ENCODE measurements at places on chromosomes 11 and 22.

- DNase-seq = no peak
Observed at GRCh38 chr11:87491381-87491780, 453.6 kb downstream of the TMEM135 start.

DNA sequence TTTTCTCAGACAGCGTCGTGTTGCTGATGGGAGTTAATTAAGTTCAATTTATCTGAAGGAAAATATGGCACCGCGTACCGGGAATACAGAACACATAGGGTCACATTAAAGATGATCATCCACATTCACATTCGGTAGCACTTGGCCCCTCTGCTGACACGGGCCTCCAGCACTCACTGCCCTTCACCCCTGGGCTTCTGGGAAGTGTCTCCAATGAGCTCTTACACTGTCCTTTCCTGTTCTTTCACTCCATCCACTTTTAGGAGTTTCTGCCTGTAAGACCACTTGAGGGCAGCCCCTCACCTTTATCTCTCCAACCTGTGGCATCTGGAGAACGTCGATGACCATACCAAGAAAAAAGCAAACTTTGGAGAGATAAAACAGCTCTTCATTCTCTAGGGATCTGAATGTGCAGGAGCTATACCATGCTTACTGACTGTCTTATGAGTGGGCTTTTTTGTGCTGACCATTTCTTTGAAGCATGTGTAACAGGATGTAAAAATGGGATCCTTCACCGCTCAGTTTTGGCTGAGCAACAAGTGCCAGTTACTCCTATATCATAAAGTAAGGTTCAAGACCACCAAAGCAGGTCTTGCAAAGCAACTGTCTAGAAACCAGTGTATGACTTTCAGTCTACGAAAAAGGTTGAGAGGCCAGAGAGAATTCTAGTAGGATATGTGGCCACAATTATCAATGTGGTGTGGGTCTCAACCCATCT, 1.1 kb upstream of the SERGEF start:
- peak; percentile 61 for DNase-seq

DNA sequence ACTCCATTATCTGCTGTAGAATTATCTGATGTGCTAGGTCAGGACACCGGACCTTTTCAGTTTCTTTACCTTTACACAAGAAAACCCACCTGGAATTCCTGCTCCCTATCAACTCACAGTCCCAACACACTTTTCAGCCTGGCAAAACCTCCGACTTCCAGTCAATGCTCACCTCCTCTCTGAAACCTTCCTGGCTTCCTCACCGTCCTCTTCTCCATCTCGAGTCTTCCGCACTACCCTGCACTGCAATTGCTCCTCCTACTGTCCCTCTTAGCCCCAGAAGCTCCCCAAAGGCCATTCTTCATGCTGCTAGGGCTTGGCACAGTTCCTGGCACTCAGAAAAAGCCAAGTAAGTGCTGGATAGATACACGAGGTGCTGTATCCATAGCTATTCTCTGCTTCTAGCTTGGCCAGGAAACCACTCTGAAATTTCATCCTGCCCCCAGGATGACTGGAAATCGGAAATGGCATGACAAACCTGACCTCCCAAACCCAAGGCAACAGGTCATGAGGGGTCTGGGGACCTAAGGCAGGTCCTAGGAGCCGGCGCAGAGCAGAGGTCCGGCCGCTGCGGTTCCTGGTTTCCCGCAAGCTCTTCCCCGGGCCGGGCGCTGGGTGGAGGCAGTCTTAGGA, 702 bp downstream of the SYN3 start:
- no peak for DNase-seq

DNA sequence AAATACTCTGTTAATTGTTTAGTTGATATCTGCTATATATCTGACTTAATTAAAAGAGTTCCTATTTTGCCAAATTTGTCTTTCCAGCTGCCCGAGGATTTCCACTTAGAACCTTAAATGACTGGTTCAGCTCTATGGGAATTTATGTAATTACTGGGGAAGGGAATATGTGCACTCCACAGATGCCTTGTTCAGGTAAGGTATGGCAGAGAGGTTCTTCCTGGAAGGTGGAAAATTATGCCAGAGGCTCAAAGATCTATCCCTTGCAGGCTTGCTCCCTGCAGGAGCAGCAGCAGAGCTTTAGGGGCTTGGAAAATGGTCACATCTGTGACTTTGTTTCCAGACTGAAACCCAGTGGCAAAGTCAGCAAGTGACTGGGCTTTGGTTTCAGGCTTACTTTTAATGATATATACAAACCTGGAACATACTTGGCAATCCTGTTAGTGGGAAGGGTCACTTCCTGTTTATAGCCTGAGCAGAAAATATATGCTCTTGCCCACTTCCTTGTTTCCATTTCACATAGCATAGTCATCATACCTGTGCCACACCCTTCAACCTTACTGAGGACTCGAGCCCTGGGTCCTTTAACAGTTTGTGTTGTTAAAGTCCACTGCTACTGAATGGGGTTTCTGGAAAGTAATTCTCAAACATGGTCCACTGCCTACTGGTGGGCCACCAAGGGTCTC, 23.7 kb downstream of the WBP2NL start:
- no peak for DNase-seq

DNA sequence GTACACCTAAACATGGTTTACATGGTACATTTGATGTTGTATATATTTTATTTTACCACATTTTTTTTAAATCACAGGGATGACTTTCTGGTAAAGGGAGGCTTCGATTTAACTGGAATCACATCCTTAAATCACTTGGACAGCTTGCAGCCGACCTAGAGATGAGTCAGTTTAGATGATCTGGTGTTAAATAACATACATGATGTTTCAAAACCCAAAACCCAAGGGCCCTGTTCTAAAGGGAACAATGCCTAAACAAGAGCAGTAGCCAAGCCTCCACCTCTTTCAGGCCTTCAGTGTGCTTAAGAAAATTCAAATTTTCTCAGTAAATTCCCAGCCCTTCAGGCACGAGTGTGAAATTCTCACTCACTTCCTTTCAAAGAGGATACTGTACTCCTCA, 108.8 kb downstream of the WT1 start:
- no peak for DNase-seq

DNA sequence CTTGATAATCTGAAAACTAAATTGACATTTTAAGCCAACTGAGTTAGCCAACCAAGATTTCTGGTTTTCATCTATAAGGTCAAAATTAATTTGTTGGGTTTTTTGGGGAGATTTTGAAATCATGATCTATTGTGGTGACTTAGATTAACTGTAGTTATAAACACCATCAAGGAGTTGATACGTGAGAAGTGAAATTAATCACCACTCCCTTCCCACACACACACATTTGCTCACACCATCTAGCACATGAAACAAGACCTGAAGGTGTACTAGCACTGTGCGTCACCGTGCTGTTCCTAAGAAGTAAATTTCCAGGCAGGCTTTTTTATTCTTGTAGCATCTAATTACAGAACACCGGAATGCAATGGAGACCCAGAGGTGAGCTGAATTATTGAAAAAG, 2.1 kb downstream of the OR5B21 start:
- no peak for DNase-seq

DNA sequence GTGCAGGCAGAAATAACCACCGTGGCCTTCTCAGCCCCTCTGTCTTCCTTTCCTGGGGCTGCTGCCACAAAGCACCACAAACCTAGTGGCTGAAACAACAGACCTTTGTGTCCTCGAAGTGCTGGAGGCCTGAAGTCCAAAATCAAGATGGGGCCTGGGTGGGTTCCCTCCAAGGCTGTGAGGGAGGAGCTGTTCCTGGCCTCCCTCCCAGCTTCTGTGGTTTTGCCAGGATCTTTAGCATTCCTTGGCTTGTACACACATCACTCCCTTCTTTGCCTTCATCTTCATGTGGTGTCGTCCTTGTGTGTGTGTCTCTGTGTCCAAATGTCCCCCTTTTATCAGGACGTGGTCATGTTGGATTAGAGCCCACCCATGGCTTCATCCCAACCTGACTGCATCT, 29.0 kb upstream of the PARVG start:
- DNase-seq = no peak

GRCh38 chr22:45546333-45547015, 43.8 kb downstream of the FBLN1 start:
- no peak for DNase-seq

DNA sequence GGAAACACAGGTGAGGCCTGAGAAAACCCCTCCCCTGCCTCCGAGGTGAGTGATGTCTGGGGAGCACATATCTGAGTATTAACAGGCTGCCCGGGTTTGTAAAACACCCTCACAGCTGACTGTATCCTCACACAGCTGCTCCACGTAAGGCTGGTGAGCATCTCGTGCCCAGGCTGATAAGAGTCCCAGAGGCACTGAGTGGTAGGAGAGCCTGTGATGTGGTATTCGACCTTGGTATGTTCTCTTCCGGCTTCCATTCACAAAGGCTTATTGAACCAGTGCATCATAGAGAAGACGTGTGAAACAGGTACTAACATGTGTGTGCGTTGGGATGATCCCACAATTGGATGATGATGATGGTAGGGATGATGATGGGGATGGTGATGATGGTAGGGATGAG, 71.7 kb downstream of the RASSF10 start:
- no peak for DNase-seq

DNA sequence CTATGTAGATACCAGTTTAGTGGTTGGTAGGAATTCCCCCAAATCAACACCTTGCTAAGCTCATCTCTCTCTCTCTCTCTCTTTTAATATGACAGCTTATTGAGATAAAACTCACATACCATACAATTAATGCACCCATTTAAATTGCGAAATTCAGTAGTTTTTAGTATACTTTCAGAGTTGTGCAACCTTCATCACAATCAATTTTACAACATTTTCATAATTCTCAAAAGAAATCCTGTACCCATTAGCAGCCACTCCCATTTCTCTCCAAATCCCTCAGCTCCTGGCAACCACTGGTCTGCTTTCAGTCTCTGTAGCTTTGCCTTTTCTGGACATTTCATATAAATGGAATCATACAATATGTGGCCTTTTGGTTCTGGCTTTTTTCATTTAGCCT, 13.3 kb downstream of the NNMT start:
- DNase-seq = no peak

DNA sequence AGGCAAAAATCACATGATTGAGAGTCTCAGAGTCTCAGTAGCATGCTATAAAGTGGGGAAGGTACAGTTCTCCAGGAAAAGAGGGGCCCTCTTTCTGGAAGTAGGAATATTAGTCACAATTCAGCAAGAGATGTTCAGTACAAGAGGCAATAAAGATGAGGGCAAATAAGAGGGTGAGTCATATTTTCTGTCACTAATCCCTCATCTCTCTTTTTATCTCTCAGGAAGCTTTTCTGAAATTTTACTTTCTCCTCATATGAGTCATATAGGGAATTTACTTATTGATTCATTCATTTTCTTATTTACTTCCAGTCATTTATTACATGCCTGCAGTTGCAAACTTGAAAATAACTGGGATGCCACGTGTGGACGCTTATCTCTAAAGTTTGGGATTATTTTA, 3.4 kb upstream of the NXPE1 start:
- DNase-seq = no peak

- no peak for DNase-seq
Observed at GRCh38 chr22:28435982-28436381, 243.7 kb downstream of the TTC28 start.

DNA sequence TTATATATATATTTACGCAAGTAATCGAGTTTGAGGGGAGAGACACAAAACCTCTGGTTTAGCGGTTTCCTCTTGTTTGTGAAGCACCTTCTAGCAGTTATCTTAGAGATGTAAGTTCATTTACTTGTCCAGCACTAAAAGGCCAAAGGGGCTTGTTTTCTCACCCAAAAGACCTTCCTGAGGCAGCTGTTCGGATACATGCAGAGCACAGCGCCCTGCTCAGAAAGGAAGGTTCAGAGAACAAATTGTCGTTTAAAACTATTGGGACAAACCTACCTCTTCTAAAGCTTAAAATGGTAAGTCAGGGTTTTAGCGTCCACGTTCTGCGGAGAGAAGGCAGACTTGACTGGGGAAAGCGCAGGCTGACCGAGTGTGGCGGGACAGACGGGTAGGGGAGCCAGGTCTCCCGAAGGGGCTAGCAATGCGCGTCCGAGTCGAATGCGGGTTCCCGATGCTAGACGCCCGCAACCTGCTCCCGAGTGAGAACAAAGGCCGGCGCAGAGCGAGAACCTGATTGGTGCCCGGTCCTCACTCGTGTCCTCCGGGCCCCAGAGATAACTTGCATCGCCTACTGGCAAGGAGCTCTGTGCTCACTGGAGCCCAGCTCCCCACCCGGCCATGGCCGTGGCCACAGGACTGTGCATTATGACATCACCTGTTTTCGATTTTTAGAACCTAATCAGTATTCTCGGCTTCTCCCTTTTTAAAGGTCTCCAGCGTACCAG, 1.0 kb upstream of the SESN3 start:
- peak; percentile 82 for DNase-seq

- no peak for DNase-seq
Observed at GRCh38 chr11:111764621-111765020, 1.6 kb downstream of the PPP2R1B start.

Measured in activated CD8-positive, alpha-beta memory T cell treated with anti-CD3 and anti-CD28 coated beads for 24 hours (primary cell).